Renal pelvis (tissue), 12 donors: ENCODE measurements at places on chromosomes 16 and 17.
A peak's percentile ranks its signal among the peaks of the same experiment; 100 is the strongest.

GRCh38 chr16:70481929-70482536 is 27.6 kb downstream of the FCSK start:
- DNase-seq, result no peak

GRCh38 chr17:39660397-39661385 is 4.5 kb upstream of the TCAP start:
- DNase-seq, result no peak

DNA sequence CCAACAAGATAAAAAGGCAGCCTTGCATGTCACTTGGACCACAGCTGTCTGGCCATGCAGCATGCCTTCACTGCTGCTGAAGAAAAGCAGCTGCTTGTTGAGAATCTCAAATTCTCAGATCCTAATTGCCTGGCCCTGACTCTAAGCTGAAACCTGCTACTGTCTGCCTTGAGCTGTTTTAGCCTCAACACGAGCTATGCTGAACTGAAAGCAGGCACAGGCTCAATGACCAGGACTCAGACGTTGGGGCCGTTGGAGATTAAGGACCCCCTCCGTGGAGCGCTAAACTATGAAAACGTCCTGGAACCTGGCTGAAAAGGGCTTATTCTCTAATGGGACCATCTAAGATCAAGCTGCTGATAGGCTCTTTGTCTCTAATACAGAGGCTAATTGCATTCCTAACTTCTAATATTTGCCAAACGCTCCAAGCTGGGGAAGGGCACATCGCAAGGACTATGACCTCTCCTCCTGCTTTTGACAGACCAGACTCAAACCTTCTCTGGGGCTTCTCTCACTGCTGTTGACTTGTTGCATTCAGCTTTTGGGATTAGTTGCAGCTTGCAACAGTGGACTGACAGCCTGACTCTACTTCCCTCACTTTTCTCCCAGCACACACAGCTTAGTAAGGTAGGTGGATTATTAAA is 4.6 kb upstream of the PLK1 start:
- peak; percentile 14 for DNase-seq

- DNase-seq, result no peak
Observed at GRCh38 chr17:64005734-64006167, 7.6 kb downstream of the PRR29 start.

DNA sequence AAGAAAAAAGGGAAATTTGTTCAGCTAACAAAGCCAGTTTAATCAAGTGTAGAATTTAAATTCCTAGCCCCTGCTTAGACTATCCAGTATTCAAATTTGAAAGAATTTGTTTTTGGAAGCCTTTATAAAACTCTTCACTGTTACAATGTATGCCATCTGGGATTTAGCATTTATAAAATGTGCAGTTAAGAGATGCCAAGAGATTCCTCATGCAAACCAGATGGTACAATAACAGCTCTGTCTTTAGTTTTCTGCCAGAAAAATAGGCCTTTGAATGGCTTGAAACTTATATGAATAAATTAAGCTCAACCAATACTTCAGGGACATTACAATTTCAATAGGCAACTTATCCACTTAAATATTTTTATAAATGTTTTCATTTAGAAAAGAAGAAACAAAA is 6.8 kb upstream of the ANKS4B start:
- no peak for DNase-seq

GRCh38 chr16:70778901-70779309 is 22.1 kb downstream of the VAC14 start:
- DNase-seq, result peak; percentile 86

GRCh38 chr16:65659758-65660157 is 537.9 kb upstream of the CDH11 start:
- no peak for DNase-seq

GRCh38 chr16:8721336-8722024 is 47.1 kb downstream of the ABAT start:
- DNase-seq, result no peak

GRCh38 chr16:49556606-49557446 is 183.2 kb downstream of the C16orf78 start:
- DNase-seq, result peak; percentile 78

DNA sequence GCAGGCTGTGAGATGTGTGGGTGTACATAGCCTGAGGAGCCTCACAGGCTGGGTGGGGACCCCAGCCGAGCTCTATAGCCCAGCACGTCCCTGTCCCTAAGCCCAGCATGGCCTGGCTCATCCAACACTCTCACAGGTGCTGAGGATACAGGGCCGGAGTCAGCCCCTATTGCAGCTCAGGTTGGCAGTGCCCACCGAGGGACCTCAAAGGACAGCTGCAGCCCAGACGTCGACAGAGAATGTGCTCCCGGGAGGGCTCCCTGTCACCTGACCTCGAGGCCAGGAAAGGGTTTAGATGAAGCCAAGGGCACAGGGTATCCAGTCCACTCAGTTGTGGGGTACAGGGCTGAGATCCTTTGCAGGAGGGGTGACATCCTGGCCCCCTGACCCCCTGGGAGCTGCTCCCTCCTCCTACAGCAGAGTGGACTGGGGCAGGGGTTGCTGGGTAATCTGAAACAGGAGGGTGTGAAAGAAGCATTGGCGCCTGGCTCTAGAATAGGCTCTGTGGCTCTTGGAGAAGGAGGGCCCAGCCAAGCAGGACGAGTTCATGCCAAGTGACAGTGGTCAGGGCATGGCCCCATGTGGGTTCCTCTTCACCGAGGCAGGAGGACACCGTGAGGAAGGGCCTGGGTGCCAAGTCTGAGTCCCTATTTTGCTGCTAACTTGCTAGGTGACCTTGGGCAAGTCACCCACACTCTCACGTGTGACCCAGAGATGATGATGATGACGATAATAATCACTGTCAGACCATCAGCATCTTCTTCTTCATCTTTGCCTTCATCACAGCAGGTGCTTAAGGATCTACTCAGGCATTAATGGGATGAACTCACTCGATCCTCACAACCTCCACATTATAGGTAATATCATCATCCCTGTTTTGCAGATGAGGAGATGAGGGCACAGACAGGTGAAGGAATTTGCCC is 68.0 kb downstream of the RMI2 start:
- no peak for DNase-seq

GRCh38 chr16:86398201-86398600 is 112.1 kb upstream of the FOXF1 start:
- DNase-seq, result no peak

DNA sequence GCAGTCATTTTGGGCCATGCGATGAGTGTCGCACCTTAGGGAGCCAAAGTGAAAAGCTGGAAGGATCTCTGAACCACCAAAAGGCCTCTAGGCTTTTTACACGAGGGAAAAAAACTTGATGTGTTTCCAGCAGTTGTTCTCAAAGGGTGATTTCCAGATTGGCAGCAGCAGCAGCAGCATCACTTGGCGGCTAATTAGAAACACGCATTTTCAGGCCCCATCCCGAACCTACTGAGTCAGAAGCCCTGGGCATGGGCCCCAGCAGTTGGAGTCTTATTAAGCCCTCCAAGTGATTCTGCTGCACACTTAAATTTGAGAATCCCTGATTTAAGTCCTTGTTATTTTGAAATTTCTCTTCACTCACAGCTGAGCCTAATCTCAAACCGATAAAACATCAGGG is 25.3 kb upstream of the PYY start:
- DNase-seq, result no peak

DNA sequence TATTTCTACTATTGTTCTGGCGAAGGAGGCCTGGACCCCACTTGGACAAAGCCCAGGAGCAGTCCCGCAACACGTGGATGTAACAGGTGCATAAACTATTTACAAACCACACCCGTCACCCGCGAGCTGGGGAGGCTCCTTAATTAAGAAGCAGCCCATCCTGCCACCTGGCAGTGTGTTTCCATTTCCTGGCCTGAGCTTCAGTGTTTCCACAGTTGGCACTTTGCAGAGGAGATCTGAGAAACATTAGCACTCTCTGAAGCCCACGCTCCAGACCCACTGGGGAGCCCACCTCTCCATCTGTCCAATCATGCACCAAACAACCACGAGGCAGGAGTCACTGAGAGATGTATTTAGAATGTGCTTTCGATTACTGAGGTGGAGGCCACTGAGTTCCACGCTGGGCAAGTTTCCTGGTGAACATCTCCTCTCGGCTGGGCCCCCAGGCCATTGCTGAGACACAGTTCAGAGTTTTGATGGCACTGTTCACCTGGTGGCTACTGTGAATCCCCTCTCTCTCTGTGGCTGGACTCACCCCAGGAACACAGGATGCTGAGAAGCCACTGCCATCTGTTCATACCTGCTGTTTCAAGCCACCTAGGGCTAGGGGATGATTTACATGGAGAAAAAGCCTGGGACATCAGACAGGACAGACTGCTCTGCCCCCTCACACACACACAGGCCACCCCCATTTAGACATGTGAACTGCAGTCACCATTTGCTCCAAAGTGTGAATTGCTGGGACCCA is 129.1 kb downstream of the AIPL1 start:
- DNase-seq, result no peak

DNA sequence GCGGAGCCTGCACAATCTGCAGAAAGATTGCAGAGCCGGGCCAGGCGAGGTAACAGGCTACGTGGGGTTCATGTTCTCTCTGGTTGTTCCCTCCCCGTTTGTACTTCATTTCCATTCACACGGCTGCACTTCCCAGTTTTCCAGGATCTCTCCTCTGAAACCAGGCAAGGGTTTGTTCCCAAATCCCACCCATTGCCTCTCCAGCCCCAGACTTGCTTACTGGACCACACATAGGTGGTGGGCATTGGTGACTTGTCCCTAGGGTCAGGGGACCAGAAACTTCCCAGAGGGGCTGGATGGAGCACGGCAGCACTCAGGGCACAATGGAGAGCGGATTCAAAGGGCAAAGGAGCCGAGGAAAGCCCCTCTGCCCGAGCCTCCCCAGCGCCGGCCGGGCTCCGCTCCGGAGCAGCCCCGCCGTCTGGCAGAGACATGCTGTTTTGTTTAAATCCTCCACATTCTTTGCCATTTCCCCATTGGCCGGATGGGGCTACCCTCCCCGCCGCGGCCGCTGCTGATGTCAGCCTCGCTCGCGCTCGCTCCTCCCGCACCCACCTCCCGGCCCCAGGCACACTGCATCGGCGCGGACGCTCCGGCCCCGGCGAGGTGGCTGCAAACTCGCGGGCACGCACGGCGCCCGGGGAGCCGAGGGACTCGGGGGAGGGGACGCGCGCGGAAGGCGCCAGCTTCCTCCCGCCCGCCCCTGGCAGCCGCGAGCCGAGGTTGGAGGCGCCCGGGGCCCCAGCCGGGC is at the start of gene PITPNC1:
PITPNC1 (plus strand) TSS at position 545 of the 751 bp plus-strand sequence.
- DNase-seq, result peak; percentile 84

GRCh38 chr17:44049294-44050060 is 17.0 kb downstream of the LSM12 start:
- DNase-seq, result no peak

DNA sequence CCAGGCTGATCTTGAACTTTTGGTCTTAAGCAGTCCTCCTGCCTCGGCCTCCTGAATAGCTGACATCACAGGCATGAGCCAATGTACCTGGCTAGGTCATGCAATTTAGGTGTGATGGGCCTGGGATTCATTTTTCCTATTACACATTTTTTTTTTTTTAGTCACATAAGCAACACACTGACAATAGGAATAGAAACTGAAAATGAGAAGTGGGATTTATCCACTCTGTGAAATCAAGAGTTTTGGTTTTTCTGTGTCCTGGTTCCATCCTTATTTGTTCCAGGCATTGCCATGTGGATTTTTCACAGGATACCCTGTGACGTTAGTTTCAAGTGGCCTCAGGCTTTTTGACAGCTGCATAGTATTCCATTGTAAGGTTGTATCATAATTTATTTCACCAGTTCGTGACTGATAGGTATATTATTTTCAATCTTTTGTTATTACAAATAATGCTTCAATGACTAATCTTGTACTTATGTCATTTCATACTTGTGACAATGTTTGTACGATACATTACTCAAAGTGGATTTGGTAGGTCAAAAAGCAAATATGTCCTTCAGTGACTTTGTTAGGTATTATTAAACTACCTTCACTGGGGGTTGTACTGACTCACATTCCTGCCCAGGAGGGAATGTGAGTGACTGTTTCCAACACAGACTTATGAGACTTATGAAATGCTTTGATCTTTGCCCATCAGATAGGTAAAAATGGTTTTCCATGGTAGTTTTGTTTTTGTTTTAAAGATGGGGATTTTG is 10.6 kb downstream of the ADCY7 start:
- DNase-seq, result no peak

DNA sequence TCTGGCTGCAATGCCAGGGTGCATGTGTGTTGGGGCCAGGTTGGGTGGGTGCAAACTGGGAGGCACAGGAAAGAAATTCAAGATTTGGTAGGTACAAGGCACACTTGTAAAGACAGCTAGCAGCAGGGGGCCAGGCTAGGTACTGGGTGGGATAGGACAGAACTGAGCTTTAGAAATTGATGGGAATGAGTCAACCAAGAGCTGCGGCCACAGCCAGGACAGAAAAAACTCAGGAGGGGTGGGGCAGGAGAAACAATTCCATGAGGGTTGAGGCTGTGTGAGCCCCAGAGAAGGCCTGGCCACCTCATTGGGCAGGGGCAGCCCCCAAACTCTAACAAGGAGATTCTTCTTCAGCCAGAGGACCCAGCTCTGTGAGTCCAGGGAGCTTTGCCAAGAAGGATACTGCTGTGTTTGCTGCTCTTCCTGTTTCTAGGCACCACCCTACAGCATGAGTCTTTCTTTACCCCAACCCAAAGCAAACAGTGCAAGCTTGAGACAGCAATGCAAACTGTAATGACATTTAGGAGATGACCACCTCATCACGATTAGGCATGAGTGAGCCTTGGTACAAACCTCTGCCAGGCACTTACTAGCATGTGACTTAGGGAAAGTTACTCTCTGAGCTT is 21.3 kb upstream of the CCDC182 start:
- no peak for DNase-seq

GRCh38 chr17:1592751-1593629 is 30.4 kb upstream of the PITPNA start:
- no peak for DNase-seq

- no peak for DNase-seq
Observed at GRCh38 chr16:52439171-52439701, 107.7 kb downstream of the TOX3 start.

DNA sequence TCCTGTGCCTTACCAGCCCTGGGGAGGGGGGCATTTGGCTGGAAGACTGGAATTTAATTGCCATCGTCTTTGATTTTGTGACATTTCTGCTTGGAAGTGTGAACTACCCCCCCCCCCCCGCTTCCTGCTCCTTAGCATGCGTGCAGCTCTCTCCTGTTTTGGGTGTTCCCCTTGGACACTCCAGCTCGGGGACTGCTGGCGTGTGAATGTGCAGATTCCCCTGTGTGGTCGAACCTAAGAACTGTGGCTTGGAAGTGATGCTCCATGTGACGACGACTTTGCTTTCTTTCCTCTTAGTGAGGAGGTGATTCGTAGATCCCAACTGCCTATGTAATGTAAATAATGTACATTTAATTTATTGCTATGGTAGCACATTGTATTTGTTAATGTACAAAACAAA is 26.1 kb downstream of the OR1D5 start:
- no peak for DNase-seq

DNA sequence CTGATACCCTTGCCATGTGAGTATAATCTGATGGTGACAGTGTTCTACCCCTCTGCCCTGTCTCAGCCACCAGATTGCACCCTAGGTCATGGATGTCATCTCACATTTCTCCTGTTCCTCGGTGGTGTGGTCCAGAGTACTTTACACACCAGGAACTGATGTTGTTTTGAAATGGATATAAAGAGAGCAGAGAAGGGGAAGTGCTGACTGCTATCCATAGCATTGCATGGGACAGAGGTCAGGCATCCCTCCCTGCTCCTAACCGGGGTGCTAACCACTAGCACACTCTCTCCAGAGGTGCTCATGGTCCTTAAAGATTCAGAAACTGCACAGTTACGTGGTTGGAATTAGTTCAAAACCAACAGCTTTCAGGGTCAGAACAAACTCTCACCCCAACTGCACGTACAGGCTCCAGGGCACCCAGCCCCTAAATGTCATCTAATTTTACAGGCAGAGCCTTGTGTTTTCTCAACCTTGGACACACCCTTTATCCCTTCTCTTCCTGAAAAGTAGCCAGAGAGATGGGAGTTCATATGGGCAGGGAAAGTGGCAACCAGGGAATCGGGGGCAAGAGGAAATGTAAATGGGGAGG is 16.3 kb downstream of the TTLL6 start:
- DNase-seq, result no peak
